Caudate nucleus (tissue), 63 donors: ENCODE measurements at places on chromosomes 5 and 9.

- DNase-seq: no peak
Observed at GRCh38 chr5:118777189-118777736, 211.1 kb downstream of the DTWD2 start.

GRCh38 chr9:99093492-99093791 lies 11.5 kb upstream of the TGFBR1 start:
- no peak for DNase-seq

DNA sequence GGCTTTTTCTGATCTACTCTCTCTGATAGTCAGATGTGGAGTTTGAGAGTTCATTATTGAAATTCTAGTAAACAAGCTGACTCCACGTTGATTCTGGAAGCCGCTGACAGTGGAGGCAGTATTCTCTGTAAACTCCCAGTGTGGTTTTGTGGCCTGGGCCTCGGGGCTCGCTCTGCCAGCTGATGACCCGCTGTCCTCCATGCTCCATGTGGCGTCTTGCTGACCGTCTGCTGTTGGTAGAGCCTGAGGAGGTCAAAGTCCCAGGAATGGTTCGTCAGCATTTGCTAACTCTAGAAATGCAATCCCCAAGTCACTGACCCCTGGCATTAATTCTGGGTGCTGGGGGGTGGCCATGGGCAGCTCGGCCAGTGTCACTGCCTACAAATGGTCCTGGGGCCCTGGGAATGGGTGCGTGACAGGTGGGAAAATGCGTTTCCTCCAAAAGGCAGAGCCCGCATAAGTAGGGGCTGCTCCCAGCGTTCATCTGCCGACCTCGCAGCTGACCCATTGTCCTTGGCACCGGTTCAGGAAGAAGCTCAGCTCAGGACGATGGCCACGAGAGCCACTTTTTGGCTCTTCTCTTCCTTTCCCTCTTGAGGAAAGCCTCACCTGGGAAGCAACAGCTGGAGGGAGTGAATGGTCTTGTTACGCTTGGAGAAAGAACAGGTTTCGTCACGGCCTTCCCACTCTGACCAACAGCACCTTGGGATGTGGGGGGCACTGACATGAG lies 55.1 kb downstream of the MRPL36 start:
- DNase-seq: no peak

DNA sequence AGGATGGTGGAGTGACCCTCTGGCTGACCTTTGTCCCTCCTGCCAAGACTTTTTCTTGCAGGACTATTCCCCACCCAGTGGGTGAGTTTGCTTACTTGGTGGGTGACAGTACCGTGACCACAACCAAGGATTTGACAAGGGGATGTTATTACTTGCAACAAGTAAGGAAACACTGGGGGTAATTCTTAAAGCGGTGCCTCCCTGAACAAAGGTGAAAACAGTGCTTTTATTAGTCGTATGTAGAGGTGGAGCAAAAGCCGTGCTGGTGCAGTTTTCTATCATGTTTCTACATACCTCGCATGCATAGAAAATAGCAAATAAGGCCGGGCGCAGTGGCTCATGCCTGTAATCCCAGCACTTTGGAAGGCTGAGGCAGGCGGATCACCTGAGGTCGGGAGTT lies 41.0 kb upstream of the KDM4C start:
- DNase-seq: no peak

GRCh38 chr9:37410969-37411785 lies 11.3 kb upstream of the GRHPR start:
- no peak for DNase-seq

DNA sequence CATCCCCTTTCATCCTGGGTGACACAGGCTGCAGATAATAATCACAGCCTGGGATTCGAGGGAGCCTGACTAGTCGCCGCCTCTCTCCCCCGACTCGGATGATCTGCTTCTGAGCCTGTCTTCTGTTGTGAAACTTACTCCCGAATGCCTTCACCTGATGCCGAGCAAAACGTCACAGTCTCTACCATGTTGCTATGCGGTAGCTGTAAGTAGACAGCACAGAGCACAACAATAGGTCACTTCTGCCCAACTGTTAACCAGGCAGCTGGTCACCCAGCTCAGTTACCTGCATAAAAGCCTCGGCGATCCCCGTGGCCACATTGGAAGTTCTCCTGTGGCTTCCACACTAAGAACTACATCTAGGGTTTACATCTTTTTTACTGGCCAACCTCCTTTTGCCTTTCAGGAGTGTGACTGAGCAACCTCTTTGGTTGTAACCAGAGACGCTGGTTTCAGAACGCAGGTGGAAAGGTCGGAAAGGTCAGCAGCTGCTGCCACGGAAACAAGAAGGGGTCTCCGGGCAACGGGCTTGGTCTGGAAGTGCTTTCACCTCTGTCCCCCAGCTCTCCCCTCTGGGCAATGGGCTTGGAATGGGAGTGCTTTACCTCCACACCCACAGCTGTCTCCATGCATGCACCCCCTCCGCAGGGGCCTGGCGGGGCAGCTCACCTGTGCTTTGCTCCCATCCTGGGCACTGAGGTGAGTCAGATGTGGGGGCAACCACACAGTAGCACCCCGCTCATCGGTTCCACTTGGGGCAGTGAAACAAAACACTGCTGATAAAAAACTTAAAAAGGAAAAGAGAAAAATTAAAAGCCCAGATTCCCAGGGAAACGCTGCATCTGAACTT lies 7.6 kb upstream of the PPP1R26 start:
- no peak for DNase-seq

DNA sequence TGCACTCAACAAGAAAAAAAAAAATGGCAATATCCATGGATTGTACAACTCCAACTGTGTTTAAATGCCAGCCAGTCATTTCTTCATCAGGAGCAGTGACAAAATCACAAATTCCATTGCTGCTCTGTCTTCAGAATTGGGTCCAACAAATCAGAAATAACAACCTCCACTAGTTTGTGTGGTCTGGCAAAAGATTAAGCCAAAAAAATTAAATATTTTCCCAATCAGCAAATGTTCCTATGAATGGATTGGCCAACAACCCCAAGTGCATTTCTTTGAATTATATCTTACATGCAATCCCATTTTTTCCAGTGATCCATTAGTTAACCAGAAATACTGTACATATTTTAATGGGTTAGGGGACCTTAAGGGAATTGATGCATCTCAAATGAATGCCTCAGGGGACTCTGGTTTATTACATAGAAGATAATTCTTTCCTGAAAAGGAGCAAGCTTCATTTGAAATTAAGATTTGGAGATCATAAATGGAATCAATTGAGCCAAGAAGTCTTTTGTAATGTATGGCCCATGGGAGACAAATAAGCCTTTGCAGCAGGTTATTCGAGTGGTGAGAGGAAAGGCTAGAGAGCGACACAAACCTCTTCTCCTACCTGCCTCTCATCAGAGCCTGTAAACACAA lies 131.8 kb downstream of the TLE1 start:
- DNase-seq: no peak

- no peak for DNase-seq
Observed at GRCh38 chr9:17837965-17838364, 259.1 kb downstream of the SH3GL2 start.

DNA sequence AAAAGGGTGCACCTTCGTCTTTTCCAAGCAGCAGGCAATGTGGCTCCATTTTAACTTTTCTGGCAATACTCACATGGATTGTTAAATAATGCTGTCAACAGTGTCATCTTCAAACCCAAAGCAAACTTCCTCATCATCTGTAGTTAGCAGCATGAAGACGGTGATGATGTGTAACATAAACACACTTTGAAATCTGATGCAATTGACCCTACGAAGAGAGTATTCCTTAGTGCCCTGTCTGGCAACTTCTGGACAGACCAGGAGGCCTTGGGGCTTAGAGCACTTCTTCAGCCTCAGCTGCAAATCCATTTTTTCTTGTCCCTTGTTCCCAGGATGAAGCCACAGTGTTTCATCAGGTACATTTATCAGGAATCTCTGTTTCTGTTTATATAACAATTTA lies 149.1 kb downstream of the GHR start:
- DNase-seq: no peak

GRCh38 chr9:94761481-94761880 lies 35.0 kb downstream of the AOPEP start:
- DNase-seq: no peak

- no peak for DNase-seq
Observed at GRCh38 chr5:36881807-36882206, 5.2 kb downstream of the NIPBL start.

DNA sequence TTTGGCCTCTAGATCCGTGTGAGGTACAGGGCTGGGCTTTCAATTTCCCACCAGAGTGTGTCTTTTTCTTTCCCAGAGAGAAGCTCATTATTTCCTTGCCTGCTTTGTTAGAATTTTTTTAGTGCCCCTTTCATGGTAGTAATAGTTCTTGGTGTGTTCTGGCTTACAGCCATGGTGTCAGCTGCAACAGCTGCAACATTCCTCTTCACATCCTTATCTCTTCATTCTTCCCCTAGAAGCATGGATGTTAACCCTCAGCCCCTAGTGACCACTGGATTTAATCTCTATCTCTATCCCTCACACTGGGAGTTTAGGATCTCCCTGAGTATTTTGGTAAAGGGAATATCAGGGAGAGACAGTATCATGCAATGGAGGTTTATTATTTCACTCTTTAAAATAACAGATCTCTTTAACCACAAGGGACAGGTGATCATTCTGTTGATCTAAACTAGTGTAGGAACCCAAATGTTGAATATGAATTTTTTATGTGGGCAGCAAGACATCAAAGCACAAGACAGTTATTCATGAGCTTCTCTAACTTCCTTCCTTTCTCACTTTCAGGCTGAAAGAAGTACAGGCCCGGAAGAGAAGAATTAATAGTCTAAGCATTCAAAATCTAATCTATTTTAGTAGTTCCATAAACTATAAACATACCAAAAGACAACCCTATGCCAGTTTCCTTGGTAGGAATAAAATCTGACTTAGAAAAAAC lies 160.2 kb downstream of the FAM170A start:
- DNase-seq: no peak

- DNase-seq: no peak
Observed at GRCh38 chr5:107661038-107661649, 9.6 kb downstream of the EFNA5 start.

DNA sequence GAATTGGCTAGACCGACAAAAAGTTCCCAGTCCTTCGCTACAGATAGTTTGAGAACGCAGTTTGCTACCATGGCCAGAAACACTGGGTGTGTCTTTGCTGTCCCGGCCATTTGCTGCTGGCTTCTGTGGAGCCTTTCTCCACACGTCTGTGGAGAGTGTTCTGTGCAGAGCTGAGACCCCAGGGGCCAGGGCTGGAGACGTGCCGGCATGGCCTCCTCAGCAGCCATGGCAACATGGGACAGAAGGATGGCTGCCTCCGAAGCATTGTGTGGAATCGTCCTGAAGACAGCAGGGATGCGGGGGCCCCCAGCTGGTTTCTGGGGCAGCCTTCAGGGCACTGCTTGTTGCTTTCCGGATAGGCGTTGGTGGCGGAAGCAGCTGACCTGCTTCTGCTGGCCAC lies 142.8 kb downstream of the GADD45G start:
- DNase-seq: no peak

GRCh38 chr9:94746541-94747370 lies 20.3 kb downstream of the AOPEP start:
- DNase-seq: no peak

GRCh38 chr9:34664281-34665066 lies 2.0 kb upstream of the CCL27 start:
- DNase-seq: peak; percentile 73

- DNase-seq: no peak
Observed at GRCh38 chr5:172165465-172165864, 22.6 kb downstream of the STK10 start.

DNA sequence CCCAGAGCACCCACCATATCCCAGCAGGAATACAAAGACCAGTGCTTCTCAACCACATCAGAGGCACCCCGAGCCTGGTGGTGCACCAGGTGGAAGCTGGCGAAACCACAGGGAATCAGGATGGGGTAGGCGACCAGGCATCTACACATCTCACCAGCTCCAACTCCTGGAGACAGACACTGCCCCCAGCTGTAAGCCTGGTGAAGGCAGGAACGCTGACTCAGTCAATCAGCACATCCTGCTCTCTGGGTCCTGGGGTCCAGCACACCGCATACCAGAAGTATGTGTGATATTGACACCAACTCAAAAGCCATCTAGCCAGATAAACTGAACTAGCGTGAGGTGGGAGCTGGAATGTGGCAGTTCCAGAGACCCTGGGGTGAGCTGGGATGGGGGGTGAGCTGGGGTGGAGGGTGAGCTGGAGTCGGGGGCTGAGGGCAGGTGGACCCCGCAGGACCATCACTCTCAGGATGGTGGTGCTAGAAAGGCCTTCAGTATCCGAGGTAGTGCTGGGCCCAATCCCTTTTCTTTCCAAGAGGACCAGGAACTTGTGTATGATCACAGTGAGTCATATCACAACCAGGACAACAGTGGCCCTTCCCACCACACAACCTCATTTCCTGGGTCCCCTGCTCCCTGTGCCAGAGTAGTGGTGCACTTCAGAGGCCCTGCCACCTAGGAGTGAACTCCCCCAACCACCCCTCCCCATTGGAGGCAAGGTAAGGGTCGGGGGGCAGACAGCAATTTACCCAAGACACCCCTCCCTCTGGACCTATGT lies 2.5 kb downstream of the DBN1 start:
- no peak for DNase-seq

DNA sequence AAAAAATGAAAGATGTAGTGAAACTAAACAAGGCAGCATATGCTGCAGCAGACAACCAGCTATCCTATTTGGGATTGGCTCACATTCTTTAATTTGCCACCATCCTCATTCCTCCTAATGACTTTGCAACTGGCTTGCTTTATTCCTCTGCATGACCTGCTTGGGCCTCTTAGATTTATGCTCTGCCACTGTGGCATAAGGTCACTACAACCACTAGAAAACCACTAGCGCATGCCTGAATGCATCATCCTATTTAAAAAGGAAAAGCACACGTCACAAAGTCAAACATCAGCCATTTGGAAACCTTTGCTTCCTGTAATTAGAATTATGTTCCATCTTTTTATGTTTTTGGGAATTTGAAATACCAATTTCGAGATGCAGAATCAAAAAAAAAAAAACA lies 40.8 kb upstream of the CCDC152 start:
- DNase-seq: no peak

DNA sequence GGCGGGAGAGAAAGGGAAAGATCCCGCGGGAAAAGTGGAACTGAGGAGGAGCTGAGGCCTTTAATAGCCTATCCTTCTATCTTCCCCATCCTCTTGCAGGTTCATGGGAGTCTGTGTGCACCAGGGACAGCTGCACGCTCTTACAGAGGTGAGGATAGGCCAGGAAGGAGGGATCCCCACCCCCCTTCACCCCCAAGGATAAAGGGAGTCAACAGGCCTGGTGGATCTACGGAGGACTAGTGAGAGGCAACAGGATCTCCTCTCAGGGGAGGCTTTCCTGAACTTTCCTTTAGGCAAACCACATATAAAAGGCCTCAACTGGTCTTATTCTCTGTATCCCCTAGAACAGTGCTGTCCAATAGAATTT lies 1.1 kb downstream of the TESK1 start:
- DNase-seq: no peak

DNA sequence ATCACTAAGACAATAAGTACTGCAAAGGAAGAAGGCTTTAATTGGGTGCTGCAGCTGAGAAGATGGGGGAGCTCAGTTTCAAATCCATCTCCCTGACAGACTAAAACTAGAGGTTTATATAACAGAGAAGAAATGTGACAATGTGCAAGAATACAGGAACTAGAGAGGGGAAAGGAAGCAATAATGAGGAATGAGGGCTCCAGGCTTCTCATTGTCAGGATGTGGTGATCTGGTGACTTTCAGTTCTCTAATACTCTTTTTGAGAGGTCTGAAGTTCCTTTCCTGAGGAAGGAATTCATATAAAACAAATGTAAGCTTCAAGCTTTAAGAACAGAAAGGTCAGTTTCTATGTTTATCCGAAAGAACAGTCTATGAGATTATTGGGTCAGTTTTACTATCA lies 42.5 kb upstream of the SPATA31E1 start:
- no peak for DNase-seq

- no peak for DNase-seq
Observed at GRCh38 chr9:133677126-133678010, 41.2 kb downstream of the DBH start.
